ENCODE measurements at places on chromosomes 2 and 18. TPM values are rescaled to one million over a fixed set of nuclear protein-coding genes. Genes with fewer than 3 reads are reported as not detected.

GRCh38 chr2:45844796-45845457, 193.5 kb downstream of the PRKCE start:
- H3K4me3 ChIP-seq: no peak overlapping the region
- DNase-seq: no peak
- no peaks in the 10 kb centered on the region for H3K36me3 ChIP-seq
- H3K27me3 ChIP-seq: no peaks in the 10 kb centered on the region
- no peaks in the 10 kb centered on the region for H3K4me1 ChIP-seq

GRCh38 chr2:20797096-20797495, 25.8 kb downstream of the LDAH start:
- H3K36me3 ChIP-seq: no peaks in the 10 kb centered on the region
- no peak for DNase-seq
- H3K4me3 ChIP-seq: no peak overlapping the region

DNA sequence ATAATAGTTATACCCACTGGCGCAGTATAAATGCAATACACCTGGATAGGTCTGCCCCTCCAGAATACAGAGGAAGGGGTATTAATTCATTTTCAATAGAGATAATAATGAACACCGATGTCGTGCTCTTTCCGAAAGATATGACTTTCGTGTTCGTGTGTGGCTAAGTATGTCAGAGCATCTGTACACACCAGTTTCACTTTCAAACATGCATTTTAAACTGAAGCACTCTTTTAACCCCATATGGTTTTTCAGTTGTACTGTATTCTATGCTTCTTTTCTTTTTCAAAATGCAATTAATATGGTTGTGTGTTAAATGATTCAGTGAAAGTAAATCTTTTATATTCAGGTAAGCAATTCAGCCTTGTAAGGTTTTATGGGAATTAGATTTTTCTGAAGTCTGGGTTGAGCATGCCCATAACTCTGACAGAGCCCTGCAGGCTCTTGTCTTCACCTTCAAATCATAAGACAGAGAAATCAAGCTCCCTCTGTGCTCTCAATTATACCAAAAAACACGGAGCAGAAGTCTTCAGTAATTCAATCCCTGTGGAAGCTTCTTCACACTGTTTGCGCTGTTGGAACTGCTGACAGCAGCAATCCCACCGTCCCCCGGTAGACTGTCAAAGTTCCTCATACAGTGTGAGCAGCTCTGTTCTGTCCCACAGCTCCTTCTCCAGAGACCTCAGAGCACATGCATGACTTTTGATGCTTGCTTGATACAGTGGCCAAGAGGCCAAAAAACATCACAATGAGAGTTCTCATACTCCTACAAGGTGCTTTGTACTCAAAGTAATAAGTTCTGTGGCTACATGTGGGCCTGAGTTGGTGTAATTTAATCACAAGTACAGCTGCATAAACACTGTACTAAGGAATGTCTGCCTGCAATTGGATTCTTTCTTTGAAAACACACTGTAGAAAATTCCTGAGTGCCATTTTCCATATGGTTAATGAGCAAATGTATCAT, 186.8 kb downstream of the ZNF521 start:
- no peaks in the 10 kb centered on the region for H3K4me1 ChIP-seq
- DNase-seq: no peak
- no peaks in the 10 kb centered on the region for H3K36me3 ChIP-seq
- peak overlapping the region; percentile 7 for H3K4me3 ChIP-seq
- no peaks in the 10 kb centered on the region for H3K27me3 ChIP-seq

DNA sequence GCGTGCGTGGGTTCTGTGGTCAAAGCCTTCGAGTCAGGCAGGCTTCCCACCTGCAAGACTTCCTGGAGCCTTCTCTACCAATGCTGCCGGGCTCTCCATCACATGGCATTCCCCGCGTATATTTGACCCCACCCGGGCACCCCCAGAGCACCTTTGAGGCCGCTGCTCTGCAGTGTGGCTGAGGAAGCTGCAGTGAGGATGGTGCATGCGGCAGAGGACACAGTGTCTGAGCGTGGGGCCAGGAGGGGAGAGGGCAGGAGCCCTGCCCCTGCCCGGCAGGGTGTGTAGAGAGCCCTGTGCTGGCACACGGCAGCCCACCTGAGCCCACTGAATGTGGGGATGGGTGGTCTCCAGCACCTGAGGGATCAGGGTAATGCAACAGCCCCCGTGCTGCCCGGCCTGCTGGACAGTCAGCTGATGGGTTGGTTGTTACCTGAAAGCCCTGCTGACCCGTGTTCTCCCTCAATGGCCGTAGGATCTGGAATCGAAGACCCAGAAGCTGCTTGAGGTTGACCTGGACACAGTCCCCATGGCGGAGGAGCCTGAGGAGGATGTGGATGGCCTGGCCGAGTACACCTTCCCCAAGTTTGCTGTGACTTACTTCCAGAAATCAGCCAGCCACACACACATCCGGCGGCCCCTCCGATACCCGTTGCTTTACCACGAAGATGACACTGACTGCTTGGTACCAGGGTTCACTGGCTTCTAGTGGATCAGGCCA, 36.8 kb upstream of the GPR17 start:
- H3K4me3 ChIP-seq: no peak overlapping the region
- H3K36me3 ChIP-seq: no peaks in the 10 kb centered on the region
- H3K4me1 ChIP-seq: no peaks in the 10 kb centered on the region
- H3K27me3 ChIP-seq: no peaks in the 10 kb centered on the region
- no peak for DNase-seq

DNA sequence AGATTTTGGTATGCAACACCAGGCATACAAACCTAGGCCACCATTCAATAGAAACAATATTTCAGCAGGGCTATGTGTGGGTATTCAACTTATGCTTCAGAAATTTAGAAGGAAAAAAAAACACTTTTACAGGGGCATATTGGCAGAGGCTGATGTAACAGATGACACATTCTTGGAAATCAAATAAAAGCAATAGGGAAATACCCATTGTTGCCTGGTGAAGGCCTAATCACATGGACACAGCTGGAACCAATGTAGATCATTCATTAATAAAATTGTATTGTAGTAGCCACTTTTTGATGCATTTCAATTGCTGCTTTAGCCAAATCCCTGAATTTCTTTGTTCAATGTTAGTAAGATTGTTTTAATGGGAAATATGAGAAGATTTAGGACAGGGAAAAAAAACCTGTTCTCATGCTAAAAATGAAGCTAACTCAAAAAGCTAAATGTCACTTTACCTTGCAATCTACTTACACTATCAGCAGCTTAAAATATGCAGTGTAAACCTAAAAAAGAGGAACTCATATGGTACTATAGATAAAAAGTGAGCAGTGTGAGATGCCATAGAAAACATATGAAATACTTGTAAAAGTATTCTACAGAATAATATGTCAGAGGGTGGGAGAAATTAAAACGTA, 289.4 kb downstream of the ZEB2 start:
- H3K27me3 ChIP-seq: no peaks in the 10 kb centered on the region
- no peak for DNase-seq
- no peak overlapping the region for H3K4me3 ChIP-seq

The KRTCAP3 gene
- not detected for total RNA-seq

The AFF3 gene
- total RNA-seq: 9.7 TPM

The AKAIN1 gene
- not detected for total RNA-seq

The ACTG2 gene
- total RNA-seq: 1,273 TPM

The DNAH6 gene
- total RNA-seq: 3.1 TPM

DNA sequence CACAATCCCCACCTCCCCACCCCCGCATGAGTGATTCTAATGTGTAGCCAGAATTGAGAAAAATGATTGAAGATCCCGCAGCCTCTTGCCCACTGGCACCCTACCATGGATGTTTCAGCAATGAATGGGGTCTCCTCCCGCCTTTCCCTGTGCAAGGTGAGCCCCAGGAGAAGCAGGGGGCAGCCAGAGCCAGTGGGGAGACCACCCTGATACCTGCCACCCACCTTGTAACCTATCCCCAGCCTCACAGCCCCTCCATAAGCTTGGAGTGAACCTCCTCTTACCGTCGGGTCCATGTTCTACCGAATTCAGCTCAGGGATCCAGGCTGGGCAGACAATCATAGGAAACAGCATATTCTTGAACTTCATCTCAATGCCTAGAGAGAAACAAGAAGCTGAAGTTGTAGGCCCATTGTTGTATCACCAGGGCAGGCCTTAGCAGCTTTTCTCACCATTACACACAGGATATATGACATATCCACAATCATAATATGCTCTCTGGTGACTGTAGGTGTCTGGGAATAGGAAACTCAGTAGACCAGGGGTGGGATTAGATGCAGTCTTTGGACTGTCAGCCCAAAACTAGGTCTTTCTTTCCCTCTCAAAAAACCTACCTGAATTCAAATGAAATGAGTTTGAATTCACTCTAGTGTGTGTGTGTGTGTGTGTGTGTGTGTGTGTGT, 30.9 kb downstream of the XDH start:
- H3K27me3 ChIP-seq: no peaks in the 10 kb centered on the region
- no peak overlapping the region for H3K27ac ChIP-seq
- no peak for DNase-seq
- H3K4me3 ChIP-seq: no peak overlapping the region
- H3K4me1 ChIP-seq: no peaks in the 10 kb centered on the region

GRCh38 chr18:58525928-58526424, 102.9 kb downstream of the ALPK2 start:
- H3K4me1 ChIP-seq: no peaks in the 10 kb centered on the region
- no peaks in the 10 kb centered on the region for H3K36me3 ChIP-seq
- DNase-seq: no peak
- H3K27ac ChIP-seq: no peak overlapping the region

GRCh38 chr2:128558441-128558840, 239.8 kb upstream of the HS6ST1 start:
- DNase-seq: no peak
- no peaks in the 10 kb centered on the region for H3K4me1 ChIP-seq
- H3K4me3 ChIP-seq: no peak overlapping the region
- H3K27me3 ChIP-seq: no peaks in the 10 kb centered on the region
- H3K36me3 ChIP-seq: no peaks in the 10 kb centered on the region

DNA sequence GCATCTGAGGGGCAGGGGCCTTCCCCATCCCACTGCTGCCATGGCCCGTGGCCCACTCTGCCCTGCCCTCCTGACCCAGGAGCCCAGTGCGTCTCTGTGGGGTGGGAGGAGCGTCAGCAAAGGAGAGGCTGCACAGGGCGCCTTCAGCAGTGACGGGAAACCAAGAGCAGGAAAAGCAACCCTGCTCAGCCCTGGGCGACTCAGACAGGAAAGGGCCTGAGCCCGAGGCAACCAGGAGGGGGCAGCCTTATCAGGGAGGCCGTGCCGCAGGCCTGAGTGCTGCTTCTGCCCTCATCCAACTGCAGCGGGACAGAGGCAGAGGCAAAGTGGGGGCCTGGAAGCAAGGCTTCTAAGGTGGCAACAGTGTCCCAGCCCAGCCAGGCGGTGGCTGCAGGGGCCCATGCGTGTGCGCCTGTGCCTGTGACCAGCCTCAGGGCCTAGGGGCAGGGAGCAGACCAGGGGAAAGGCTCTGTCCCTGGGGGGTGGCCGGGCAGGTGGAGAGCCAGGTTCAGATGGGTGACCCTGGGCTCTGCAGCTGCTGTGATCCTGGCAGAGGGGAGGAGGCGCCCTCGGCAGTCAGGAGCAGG, 23.3 kb upstream of the ALPI start:
- no peak overlapping the region for H3K27ac ChIP-seq
- no peak for DNase-seq
- no peaks in the 10 kb centered on the region for H3K4me1 ChIP-seq
- H3K36me3 ChIP-seq: no peaks in the 10 kb centered on the region

The DNER gene
- 24.7 TPM for total RNA-seq

DNA sequence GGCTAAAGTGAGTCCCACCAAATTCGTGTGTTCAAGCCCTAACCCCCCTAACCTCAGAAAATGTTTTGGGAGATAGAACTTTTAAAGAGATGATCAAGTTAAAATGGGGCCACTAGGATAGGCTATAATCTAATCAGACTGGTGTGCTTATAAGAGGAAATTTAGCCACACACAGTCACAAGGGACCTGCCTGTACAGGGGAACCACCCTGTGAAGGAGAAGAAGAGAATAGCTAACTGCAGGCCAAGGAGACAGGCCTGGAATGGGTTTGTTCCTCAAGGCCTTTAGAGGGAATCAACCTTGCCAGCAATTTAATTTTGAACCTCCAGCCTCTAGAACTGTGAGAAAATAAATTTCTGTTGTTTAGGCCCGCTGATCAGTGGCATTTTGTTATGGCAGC, 36.0 kb upstream of the TANK start:
- H3K27ac ChIP-seq: peak overlapping the region; percentile 86
- H3K27me3 ChIP-seq: no peaks in the 10 kb centered on the region
- H3K36me3 ChIP-seq: no peaks in the 10 kb centered on the region
- H3K4me3 ChIP-seq: no peak overlapping the region

The CPSF3 gene
- total RNA-seq: 38.2 TPM

- H3K27me3 ChIP-seq: no peaks in the 10 kb centered on the region
- H3K4me1 ChIP-seq: no peaks in the 10 kb centered on the region
- H3K36me3 ChIP-seq: no peaks in the 10 kb centered on the region
- DNase-seq: no peak
These were observed 13.6 kb downstream of the EML4 start for GRCh38 chr2:42182654-42183308.

DNA sequence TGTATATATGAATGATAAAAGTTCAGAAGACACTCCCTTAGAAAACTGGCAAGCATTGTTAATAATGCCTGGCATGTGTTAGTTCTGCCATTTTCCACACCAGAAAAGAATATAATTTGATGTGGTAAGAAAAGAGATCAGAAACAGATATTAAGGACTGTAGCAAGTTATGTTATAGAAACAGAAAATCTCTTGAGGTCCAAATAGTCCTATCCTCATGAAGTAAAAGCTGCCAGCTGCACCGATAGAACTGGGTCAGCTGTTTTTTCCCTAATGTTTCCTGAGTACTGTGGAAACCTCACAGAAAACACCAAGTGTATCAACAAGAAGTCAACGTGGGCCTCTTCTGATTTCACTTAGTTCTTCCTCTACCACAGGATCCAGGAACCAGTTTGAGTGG, 56.9 kb upstream of the SDC1 start:
- no peak for DNase-seq
- H3K4me3 ChIP-seq: no peak overlapping the region
- no peaks in the 10 kb centered on the region for H3K36me3 ChIP-seq
- no peaks in the 10 kb centered on the region for H3K27me3 ChIP-seq

DNA sequence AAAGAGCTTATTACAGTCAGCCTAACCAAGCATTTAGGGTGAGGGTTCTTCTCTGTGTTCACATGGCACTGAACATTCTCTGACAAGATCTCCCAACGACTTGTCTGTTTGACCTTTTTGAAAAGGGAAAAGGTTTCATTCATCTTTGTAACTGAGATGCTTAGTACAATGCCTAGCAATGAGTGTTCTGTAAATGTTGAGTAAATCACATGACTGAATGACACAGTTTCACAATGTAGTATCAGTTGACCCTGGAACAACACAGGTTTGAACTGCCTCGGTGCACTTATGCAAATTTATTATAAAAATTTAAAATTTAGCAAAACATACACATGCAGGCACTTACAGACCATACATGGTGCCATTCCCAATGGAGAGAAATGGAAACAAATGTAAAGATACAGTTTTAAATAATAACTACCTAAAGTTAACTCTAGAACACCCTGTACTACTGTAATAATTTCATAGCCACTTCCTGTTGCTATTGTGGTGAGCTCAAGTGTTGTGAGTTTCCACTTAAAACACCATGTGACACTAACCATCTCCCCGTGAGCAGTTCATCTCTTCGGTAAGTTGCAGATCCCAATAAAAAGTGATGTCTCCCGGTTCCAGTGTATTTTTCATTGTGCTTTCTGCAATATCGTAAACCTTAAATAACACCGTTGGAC, 34.1 kb upstream of the VWC2L start:
- no peaks in the 10 kb centered on the region for H3K4me1 ChIP-seq
- DNase-seq: no peak
- H3K4me3 ChIP-seq: no peak overlapping the region
- H3K27ac ChIP-seq: no peak overlapping the region

- no peak overlapping the region for H3K4me3 ChIP-seq
- H3K27ac ChIP-seq: no peak overlapping the region
- no peaks in the 10 kb centered on the region for H3K27me3 ChIP-seq
- no peak for DNase-seq
- no peaks in the 10 kb centered on the region for H3K4me1 ChIP-seq
- H3K36me3 ChIP-seq: no peaks in the 10 kb centered on the region
These were observed 125.5 kb downstream of the IRS1 start for GRCh38 chr2:226674123-226674522.
